WERI-Rb-1 (cell line): ENCODE measurements at places on chromosomes 16 and 17.

DNA sequence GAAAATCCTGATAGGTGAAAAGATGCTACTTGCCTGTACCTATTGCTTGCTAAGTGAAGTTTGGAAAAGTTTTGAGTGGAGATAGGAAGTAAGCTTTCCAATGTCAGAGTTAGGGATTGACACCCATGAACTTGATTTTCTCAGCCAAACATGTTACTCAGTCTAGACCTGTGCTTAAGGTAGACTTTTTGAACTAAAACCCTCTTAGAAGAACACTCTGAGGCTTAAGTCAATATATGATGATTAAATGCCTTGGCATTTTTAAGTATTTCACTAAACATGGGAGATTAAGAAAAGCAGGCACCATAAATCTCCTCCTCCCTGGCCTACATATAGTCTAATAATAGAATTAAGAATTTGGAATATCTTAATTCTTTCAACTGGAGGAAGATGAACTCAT lies 785.6 kb upstream of the SOX9 start:
- DNase-seq: no peak

- DNase-seq: no peak
Measured at GRCh38 chr17:9968008-9968407, 62.9 kb upstream of the RCVRN start.

GRCh38 chr16:12669908-12670307 lies 133.8 kb downstream of the CPPED1 start:
- no peak for DNase-seq

- DNase-seq: no peak
Measured at GRCh38 chr16:78146807-78147206, 47.4 kb downstream of the WWOX start.

DNA sequence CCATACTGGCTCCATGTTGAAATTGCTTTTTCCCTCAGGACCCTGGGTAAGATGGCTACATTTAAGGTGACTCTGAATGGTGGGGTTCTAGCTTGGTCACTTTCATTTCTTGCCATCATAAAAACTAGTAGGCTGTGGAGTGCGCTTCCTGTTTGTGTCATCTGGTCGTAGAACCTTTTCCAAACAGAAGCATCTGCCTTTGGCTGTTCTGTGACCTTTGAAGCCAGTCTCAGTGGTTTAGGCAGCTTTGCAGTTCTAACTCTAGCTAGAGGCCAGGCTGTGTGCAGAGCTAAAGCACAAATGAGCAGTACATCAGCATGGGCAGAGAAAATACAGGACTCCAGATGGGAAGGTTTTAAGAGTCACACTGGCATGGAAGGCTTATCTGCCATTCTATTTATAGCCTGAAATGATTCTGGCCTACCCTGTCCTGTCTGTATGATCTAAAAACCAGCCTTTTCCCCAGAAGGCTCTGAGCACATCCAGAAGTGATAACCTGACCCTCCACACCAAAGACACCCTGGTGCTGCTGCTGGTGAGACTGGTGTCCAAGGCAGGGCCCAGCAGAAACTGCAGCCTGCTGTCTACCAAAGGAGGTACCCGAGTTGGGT lies 8.6 kb downstream of the ESRP2 start:
- DNase-seq: no peak

DNA sequence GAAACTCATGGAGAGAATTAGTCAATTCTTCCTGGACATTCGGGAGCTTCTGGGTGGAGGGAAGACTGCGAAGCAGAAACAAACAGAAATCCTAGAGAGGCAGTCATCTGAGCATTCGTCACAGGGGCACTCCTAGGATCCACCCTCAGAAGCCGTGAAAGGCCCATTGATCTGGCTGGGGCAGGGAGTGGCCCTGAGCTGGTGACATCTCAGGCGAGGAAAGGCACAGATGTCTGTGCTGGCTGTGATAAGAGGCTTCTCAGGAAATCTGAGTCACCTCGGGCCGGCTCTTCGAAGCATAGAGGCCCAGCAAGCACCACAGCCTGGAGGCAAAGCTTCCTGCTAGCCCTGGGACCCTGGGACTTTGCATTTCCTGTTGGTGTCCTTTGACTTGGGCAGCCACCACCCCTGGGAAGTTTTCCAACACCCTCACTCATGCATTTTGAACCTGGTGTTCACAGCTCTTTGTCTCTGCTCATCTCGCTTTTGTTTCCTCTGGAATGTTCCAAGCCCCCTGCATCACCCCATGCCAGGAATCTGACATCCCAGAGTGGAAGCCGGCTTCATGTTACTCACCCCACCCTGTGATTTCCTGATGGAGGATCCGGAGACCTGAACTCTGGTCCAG lies 23.3 kb upstream of the CDRT4 start:
- DNase-seq: peak; percentile 71

- DNase-seq: no peak
Measured at GRCh38 chr16:28092721-28093384, 29.3 kb upstream of the GSG1L start.

GRCh38 chr16:4859190-4859899 lies 12.1 kb downstream of the UBN1 start:
- DNase-seq: no peak

- peak; percentile 38 for DNase-seq
Measured at GRCh38 chr17:62671553-62671952, 44.1 kb downstream of the MRC2 start.
